ENCODE measurements at places on chromosomes 12 and 14.

DNA sequence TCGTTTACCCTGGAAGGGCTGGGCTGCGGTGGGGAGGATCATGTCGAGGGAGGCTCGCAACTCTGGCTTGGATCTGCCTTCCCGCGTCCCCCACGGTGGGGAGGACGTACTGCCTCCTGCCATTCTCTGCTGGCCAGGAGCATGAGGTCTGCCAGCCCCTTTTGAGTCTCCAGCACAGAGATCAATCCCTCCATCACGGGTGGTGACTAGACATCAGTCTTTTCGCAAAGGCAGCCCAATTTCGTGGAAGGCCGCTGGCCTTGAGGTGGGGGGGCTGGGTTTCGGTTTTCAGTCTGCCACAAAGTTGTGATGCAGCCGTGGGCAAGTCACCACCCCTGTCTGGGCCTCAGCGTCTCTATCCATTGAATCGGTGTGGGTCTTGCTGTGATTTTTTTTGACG, 62.2 kb downstream of the PRMT8 start:
- DNase-seq = no peak

DNA sequence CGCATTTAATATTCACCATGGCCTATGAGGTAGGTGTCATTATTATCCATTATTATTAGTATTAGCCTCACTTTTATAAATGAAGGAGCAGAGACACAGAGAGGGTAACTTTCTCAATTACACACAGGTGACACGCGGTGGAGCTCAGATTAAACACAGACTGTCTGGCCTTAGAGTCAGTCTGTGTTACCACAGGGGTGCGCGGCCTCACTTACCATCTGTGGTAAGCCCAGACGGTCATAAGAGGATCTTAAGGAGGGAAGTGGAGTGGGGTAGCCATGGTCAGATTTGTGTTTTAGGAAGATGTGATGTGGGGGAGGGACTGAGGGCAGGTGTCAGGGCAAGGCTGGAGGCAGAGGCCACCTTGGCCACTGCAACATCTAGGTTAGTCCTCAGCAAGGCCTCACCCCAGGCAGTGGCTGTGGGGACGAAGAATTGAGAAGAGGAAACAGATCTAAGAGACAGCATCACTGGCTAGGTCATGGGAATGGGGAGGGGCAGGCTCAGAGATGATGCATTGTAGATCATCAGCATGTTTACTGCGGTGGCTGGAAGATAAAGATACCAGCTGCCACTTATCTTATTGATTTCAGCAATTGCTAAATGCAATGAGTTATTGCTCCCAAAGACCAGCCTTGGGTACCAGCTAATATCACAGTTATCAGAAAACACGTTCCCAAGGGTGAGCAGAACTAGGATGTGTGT, 67.1 kb downstream of the SERPINA3 start:
- peak; percentile 23 for DNase-seq

DNA sequence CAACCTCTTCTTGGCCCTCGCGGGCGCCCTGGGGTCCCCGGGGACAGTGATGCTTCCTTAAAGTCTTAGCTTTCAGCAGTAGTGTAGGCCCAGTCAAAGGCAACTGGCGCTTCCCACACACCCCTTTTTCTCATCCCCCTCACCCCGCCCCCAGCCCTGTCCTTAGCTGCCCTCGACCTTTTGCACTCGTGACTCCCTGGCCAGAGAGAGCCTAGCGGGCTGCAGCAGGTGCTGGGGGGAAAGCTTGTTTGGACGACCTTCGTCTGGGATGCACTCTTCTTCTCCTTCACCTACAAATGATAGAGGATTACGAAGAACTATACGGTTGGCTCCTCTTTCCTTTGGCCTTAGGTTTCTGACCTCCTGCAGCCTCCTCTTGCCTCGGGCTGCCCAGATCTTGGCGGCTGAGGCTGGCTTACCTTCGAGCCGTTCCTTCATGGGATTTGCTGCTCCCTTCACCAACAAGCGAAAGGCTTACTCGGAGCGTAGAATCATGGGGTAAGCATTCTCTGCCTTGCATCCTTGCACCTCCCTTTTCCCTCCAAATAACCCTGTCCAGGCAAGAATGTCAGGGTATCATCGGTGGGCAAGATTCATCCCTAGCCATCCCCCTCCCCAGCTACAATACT, 815 bp downstream of the COQ10A start:
- DNase-seq = no peak

- DNase-seq = no peak
These were observed 120.0 kb downstream of the PPFIA2 start for GRCh38 chr12:81639196-81639595.

- no peak for DNase-seq
These were observed 10.6 kb upstream of the PLEKHD1 start for GRCh38 chr14:69473946-69474345.

GRCh38 chr12:32240831-32241230, 134.2 kb downstream of the BICD1 start:
- DNase-seq = no peak

DNA sequence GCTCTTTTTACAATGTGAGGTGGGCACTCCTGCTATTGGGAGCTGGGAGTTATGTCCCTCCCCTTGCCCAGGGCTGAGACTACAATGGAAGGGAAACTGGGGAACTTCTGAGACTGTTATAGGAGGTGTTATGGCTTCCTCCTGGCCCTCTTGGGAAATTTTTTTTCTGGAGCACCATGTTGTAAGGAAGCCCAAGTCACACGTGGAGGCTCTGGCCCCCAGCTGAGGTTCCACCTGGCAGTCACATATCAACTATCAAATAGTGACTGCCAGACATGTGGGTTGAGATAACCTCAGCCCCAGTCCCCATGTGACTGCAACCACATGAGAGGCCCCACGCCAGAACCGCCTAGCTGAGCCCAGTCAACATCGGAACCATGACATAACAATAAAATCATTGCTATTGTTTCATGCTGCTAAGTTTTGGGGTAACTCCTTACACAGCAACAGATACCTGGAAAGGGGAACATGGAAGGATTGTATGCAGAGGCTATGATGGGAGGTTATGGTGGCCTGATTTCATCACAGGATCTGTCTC, 99.4 kb upstream of the NCOR2 start:
- no peak for DNase-seq

DNA sequence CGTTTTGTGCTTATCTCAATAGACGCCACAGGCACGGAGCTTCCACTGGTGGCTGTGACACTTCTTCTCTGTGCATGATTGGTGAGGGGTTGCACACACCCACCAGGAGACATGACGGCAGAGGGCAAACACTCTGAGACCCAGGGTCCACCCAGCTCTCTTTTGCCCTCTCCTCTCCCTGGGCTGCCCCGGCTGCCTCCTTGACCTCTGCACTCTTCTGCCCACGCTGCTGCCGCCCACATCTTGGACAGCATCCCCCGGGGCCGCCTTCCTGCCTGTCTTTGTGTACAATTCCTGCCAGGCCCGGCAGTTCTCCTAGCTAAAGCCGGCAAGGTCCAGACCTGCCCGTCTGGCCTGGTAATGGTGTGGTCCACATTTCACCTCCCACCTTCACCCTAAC, 44.7 kb downstream of the DPF3 start:
- DNase-seq = no peak

DNA sequence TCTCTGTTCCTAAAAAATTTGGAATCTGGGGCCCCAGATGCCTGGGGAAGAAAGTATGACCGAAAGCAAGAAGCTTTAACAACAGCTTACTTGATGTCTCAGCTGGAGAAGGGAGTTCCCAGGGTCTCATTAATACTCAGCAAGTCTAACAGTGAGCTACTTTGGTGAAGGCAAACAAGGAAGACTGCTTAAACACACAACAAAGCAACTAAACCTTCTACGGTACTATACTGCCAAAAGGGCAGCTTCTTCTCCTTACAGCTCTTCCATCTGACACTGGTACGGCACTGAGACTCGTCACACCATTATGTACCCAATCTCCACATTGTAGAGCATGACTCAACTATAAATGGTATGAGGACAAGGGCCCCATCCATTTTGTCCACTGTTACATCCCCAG, 213.0 kb downstream of the MED13L start:
- no peak for DNase-seq

DNA sequence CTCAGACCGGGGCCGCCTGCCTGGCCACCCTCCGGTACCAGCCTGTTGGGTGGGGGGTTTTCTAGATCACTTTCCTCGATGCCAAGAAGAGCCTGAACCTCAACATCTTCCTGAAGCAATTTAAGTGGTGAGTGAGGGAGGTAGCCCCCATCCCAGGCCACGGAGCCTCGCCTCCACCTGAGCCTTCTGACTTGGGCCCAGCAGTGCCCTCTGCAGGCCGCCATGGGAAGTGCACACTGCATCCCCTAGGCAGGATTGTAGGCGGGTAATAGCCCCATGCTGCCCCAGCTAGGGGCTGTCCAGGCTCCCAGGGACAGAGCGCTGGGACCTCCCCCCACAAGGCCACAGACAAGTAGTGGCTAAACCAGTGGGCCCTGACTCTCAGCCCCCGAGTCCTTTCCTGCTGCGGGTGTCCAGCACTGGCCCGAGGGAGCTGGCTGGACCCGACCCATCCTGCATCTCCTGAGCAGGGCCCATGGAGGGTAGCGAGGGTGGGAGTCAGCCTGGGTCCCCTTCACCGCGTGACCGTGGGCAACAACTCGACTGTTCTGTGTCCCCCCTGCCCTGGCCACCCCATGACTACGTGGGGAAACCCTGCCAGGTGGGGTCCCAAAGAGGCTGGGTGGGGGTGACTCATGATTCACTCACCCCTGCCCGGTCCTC, 15.3 kb upstream of the ADSS1 start:
- DNase-seq = peak; percentile 79

GRCh38 chr12:1797011-1797901, 23.1 kb upstream of the LRTM2 start:
- DNase-seq = peak; percentile 70

DNA sequence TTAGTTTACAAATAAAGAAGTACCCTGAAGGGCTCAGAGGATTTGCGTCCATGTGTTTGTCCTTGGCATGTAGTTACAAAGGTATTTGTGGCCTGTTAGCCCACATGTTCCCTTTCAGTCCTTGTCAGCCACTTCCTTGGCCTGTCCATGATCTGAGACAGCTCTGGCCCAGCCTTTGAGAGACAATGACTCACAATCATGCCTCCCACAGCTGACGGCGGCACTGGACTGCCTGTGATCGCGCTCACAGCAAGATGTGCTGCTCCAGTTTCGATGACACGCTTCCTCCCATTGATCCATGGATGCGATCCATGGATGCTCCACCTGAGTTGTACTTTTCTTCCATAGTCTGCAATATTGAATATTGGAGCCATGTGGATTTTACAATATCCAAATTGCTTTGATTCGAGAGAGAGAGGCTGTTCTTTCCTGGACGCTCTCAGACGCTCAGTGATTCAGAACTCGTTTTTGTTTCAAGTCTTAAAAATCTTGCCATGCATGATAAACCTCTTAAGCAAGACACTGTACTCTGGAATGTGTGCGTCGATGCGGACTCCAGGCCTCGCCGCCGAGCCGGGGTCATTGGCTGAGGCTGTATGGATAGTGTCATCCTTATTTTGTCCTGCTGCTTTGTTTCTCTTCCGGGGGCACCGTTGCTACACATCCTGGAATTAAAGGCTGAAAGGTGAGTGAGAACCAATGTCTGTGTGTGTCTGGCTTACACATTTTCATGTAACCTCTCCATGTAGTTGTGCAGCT, 220.1 kb downstream of the GLT1D1 start:
- no peak for DNase-seq

Data from right forelimb (tissue), 1 donor.